ENCODE measurements at places on chromosomes 11 and 22. TPM values are rescaled to one million over a fixed set of nuclear protein-coding genes. Genes with fewer than 3 reads are reported as not detected.

The IGLL1 gene
- not detected for polyA plus RNA-seq

The ENTHD1 gene
- 0.41 TPM for polyA plus RNA-seq

The OR51G2 gene
- not detected for polyA plus RNA-seq

The CBX7 gene
- polyA plus RNA-seq: 19.1 TPM

The GAB4 gene
- polyA plus RNA-seq: not detected

The OR52E8 gene
- not detected for polyA plus RNA-seq

The DYNC2H1 gene
- polyA plus RNA-seq: 0.54 TPM

The LINC01488 gene
- polyA plus RNA-seq: not detected

The TREH gene
- not detected for polyA plus RNA-seq

The APLNR gene
- polyA plus RNA-seq: not detected

The IGSF22 gene
- polyA plus RNA-seq: 2.3 TPM

The SLC22A9 gene
- not detected for polyA plus RNA-seq

The PTH gene
- not detected for polyA plus RNA-seq

The GAL gene
- not detected for polyA plus RNA-seq

The PHLDA2 gene
- not detected for polyA plus RNA-seq

The ELF5 gene
- not detected for polyA plus RNA-seq

The PRSS23 gene
- polyA plus RNA-seq: 0.49 TPM

The MLC1 gene
- polyA plus RNA-seq: 1.8 TPM

The PARVG gene
- 60.6 TPM for polyA plus RNA-seq

The KDM4D gene
- polyA plus RNA-seq: 0.24 TPM

The MUC5B gene
- not detected for polyA plus RNA-seq

The ZNRF3 gene
- polyA plus RNA-seq: 0.08 TPM

The LDHAL6A gene
- polyA plus RNA-seq: 0.09 TPM

The SCN4B gene
- not detected for polyA plus RNA-seq

The OR4D5 gene
- polyA plus RNA-seq: not detected

The MOGAT2 gene
- not detected for polyA plus RNA-seq

The TBX10 gene
- polyA plus RNA-seq: not detected
